Esophagus squamous epithelium (tissue), 5 donors: ENCODE measurements at places on chromosomes 12 and 14.

- DNase-seq, result no peak
Observed at GRCh38 chr14:100407376-100408102, 84.4 kb downstream of the SLC25A47 start.

- no peak for DNase-seq
Observed at GRCh38 chr14:34043627-34044372, 92.9 kb upstream of the EGLN3 start.

DNA sequence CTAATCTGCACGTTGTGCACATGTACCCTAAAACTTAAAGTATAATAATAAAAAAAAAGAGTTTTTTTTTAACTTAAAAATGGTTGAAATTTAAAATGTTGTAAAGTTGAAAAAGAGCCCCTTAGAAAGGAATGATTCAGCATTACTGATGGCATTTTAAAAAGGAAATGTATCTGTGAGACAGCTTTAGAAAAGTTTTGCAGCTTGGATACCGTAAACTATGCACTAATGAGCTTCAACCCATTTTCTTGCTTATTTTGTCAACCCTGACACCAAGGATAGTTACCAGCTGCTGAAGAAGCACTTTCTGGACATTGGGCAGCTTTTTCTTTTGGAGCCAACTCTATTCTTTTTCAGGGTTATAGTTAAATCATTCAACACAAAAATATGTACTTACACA is 4.3 kb downstream of the BICD1 start:
- no peak for DNase-seq

- no peak for DNase-seq
Observed at GRCh38 chr14:70857496-70857890, 48.2 kb upstream of the MAP3K9 start.

DNA sequence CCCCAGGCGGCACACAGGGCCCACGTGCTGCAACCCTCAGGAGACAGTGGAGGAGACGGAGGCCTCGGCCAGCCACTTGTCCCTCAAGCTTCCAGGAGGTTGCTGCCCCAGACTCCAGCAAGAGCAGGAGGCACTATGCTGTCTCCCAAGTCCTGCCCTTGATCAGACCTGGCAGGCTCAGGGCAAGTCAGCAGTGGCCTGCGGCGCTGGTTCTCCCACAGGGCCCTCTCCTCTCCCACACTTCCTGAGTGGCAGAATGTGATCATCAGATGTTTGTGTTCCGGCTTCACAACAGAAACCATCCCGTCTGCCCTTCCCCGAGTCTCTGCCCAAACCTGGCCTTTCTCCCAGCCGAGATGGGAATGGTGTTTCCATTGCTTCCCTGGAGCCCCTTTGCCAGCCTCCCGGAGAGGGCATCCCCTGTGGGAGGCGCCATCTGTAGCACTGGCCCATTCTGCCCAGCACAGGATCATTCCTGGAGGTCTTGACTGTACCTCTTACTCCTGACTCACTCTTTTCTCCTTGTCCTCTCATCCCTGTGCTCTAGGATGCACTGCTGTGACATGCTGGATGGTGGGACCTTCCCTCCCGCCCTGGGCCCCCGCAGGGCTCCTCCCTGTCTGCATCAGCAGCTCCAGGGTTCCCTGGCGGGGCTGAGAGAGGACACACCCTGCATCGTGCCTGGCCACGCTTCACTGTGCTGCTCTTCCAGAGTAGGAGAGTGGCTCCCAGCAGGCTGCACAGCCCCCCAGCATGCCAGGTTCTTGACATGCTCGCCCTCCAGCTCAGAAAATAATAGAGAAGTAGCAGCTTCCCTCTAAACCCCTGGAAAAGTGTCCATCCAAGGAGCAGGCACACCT is 114.7 kb upstream of the FKBP4 start:
- no peak for DNase-seq

DNA sequence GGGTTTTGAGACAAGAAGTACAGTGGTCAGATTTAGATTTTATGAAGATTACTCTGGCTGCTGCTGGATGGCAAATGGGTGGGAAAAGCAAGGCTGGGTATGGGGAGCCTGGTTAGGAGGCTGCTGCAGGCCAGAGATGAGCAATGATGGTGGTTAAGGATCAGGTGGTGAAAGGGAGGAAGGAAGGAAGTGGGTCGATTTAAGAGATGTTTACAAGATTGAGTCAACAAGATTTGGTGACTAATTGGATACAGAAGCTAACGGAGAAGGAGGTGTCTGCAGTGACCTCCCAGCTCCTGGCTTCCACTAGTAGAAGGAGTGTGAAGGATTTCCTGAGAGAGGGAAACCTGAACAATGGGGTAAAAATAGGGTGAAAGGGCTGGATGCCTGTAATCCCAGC is 18.7 kb downstream of the NOS1 start:
- no peak for DNase-seq

GRCh38 chr12:80807640-80808288 is 91.1 kb downstream of the MYF5 start:
- no peak for DNase-seq

DNA sequence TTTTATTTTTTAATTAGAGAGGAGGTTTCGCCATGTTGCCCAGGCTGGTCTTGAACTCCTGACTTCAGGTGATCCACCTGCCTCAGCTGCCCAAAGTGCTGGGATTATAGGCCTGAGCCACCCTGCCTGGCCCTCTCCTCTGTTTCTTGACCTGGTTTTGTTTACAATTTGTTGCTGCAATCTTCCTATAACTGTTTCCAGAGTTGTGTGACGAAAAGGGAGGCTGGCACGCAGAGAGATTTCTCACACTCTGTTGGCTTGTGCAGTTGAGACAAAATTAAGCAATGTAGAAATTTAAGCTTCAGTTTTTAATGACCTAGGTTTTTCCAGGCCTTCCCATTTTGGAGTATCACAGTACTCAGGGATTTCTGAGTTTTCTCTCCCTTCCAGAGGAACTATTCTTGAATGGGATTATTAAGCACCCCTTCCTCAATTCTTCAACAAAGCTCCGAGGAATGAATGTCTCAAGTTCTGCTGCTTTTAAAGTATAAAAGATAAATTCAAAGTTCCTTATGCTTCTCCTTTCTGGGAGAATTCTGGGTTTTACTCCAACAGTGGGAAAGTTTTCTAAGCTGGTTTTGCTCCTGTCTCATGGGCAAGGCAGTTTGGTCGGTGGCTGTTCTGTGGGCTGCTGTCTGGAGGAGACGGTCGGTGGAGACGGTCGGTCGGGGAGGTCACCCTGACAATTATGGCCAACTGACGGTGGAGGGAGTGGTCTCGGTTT is 20.4 kb upstream of the FOS start:
- no peak for DNase-seq

- DNase-seq, result no peak
Observed at GRCh38 chr12:18345021-18345735, 83.9 kb downstream of the PIK3C2G start.

GRCh38 chr14:105774001-105774400 is 247.6 kb downstream of the TMEM121 start:
- no peak for DNase-seq

GRCh38 chr14:78425330-78425729 is 255.2 kb downstream of the NRXN3 start:
- no peak for DNase-seq
